Stimulated activated CD4-positive, alpha-beta T cell treated with anti-CD3 and anti-CD28 coated beads, Interleukin-2, amount 100 ng/mL, for 4 hours (primary cell): ENCODE measurements at places on chromosomes 5 and 9.

DNA sequence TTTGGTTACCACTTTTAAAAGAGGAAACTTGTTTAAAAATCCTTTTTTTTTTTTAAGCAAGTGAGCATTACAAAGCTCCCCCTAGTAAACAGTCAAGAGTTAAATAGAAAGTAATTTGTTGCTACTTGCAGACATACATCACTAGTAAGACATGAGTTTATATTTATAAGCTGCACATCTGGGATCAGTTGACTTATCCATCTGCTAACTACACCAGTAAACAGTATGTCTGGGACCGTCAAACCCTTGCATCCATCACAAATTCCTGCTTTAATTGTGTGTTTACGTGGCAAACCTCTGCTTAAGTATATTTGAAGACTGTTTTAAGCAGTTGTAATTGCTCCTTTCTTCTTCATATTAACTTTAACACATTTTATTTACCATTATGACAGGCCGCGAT is 146.8 kb downstream of the EBF1 start:
- no peak for DNase-seq

DNA sequence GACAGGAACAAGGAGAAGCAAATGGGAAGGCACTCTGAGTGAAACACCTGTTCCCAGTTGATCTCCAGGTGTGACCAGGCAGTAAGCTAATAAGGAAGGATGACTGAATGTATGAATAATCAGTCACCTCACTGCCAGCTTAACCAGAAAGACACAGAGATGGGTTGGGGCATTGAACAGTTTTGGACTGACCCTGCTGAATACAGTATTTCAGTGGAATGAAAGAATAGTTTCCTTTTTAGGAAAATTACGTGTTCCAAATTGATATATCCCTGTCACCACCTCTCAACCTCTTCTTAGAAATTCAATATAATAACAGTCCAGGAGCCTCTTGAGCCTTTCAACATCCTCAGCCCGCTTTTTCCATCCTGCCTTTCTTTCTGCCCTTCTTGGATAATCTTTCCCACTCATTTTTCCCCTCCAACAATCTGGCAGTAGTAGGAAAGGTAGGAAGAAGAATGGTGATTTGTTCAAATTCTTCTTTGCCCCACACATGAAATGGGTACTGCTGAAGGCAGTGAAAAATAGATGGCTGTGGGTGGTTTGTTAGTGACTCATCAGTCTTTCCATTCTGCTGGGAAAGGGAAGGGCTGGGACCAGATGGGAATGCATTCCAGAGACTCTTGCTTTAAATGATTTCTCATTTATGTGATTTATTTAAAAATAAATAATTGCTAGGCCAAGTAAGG is 117.9 kb downstream of the ZSWIM6 start:
- no peak for DNase-seq

GRCh38 chr9:114169029-114169951 is 14.0 kb downstream of the COL27A1 start:
- no peak for DNase-seq

DNA sequence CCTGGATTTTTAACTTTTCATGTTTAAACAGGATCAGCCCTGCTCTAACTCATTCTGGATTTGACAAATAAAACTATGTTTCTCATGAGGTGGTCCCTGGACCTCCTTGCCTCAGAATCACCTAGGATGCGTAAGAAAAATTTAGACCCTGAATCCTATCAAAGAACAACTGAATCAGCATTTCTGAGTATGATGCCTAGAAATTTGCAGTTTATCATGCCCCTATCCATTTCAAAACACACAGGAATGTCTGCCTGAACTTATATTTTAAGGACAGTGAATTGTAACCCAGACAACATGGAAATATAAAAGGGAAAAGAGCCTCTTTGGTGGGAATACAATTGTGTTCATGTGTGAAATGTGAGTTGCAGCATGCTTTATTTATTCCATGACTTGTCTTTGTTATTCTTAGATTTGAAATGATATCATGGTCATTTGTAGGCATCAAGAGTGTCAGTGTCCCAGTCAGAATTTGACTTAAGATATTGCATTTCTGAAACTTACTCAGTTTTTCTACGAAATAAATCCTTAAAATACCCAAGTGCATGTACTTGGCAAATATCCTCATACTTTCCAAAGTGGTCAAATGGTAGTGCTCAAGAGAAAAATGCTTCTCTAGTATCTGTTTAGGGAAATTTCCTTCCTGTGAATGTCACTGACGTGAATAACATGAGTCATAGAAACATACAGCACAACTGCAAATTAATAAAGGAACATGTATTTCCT is 144.3 kb downstream of the GIN1 start:
- DNase-seq, result no peak

DNA sequence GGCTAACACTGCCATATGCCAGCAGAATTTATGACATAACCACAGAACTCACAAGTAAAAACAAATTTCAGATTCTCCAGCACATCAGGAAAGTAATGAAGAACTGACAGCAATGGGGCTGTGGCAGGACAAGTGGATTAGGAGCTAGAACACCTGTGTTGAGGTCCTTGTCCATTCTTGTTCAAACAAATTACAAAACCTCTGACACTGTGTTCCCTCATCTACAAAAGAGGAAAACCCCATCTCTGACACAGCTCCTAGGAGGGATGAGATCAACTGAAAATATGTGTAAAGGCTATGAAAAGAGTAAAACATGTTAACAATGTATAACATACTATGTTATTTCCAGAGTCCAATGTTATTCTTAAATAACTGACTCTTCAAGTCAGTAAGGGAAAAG is 23.5 kb downstream of the ELP1 start:
- no peak for DNase-seq

GRCh38 chr5:62138607-62139006 is 167.4 kb upstream of the KIF2A start:
- DNase-seq, result no peak
